ENCODE measurements at places on chromosomes 12 and 14.
A peak's percentile ranks its signal among the peaks of the same experiment; 100 is the strongest.

GRCh38 chr12:14156606-14157005 is 175.2 kb upstream of the GRIN2B start:
- no peak for DNase-seq

DNA sequence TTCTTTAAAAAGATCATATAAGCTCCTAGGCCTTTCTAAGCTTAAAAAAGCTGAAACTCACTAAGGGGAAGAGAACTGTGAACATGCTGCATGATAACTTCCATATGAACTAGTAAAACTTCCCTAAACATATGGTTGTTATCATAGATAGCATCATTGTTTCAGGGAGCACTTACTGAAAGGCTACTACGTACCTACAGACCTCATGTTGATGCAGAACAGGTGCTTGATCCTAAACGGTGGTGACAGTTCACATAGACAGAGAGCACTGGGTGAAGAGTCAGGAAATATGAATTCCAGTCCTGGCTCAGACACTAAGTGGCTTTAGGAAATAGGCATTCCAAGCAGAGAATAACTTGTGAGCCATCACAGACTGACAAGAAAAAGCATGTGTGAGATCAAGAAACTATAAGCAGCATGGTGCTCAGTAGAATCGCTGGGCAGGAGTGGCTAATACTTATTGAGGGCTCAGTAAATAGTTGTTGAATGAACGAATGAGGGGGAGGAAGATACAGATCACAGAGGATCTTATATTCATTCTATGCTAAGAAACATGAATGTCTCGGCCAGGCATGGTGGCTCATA is 78.4 kb upstream of the NUDT4 start:
- DNase-seq: no peak

- DNase-seq: no peak
Observed at GRCh38 chr14:80768646-80769045, 172.9 kb downstream of the CEP128 start.

DNA sequence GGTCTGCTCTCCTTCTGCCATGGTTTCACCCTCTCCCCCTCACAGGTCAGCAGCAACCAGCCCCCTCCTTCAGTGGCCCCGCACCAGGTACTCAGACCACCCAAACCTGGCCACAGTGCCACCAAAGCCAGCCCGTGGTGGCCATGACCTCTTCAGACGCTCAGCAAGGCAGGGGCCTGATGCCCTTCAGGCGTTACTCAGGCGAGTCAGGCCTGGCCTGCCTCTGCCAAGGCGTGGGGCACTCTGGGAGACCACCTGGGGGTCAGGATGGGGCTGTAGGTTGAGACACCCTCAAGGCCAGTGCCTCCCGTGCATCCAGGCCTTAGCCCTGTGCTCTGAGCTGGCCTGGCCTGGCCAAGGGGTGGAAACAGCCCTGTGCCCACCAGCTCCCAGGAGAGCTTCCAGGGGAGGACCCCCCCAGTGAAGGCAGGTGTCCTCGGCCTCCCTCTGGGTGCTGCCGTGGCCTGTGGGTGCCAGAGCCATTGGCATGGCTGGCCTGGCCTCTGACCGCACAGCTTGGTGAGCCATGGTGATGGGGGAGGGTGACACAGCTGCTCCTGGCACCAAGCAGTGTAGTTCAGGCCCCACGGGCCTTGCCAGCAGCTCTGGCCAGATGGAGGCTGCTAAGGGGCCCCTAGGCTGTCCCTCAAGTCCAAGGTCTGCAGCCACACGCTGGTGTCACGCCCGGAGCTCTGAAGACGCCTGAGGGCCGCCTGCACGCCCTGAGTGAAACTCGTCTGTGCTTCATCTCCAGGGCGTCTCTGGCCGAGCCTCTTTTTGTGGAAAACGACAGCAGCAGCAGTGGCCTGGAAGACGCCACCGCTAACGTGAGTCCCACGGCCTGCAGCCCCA is 15.1 kb downstream of the XRCC3 start:
- DNase-seq: no peak

GRCh38 chr12:102958073-102958829 is 777 bp downstream of the ASCL1 start:
- DNase-seq: no peak

- DNase-seq: peak; percentile 72
Observed at GRCh38 chr12:123388177-123388950, 4.4 kb downstream of the KMT5A start.

DNA sequence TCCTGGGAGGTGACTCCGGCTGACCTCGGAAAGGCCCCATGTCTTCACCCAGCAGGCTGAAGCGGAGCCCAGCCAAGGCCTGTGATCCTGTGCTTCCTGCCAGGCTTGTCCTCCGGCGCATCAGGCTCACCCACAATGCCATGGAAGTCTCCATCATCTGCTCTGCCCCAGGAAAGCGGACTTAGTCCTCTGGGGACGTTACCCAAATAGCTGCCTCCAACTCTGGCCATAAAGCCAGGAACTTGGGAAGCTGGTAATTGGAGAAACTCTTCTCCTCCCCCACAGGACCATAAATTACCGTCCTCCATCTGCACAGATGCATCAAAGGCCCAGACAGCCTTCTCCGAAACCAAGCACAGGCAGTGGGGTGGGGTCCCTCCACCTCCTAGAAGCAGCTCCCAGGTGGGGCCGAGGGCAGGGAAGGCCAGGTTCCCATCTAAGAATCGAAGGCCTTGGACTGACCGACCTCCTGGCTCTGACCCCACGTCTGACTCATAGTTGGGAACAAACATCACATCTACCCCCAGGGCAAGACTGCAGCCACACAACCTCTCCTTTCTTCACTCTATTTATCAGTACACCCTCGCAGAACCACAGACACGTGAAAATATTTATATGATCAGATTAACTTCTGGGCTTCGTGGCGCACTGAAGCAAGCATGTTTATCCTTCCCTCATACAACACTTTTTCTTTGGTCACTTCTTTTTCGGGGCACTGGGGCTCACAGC is 56.4 kb downstream of the PITPNM2 start:
- no peak for DNase-seq

DNA sequence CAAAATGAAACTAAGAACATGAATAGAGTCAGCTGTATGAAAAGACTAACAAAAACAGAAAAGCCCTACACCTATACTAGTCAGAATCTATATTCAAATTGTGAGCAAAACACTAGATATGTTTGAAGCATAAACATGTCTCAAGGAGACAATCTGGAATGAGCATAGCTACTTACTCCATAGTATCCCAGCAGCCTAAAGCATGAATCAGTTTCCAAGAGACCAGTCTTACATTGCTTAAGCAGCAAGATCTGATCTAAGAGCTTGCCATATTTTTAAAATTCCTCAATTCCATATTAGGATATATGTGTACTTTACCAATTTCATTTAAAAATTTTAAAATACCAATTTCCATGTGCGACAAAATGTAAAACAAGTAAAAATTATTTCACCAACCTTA is 7.7 kb downstream of the CAPS2 start:
- DNase-seq: no peak

DNA sequence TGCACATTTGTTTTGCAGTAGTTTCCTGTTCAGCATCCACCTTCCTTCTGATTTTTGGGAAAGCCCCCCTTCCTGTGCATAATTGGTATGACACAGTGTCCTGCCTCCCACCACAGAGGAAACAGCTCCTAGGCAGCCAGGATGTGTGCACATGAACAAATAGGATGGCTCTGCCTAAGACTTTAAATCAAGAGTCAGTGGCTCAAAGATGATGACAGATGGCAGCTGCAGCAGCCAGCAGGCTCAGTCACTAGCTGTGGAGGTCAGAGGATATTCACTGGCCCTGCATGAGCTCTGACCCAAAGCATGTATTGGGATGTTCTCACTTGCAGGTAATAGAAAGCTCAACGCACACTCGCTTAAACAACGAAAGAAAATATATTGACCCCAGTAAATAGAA is 90.3 kb downstream of the KCNK10 start:
- no peak for DNase-seq

DNA sequence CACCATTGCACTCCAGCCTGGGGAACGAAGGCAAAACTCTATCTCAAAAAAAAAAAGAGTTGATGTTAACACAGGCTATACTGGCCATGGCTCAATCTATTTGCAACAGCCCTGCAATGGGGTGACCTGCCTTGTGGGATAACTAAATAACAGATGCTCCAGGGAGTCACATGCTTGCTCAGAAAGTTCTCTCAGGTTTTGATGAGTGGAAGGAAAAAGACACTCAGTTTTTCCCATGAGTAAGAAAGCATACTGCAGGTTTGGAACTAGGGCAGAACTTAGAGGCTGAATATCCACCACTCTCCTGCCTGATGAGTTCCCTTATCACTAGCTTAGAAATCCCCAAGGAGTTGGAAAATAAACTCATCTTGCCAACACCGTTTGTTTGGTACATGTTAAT is 16.9 kb downstream of the WSB2 start:
- no peak for DNase-seq

DNA sequence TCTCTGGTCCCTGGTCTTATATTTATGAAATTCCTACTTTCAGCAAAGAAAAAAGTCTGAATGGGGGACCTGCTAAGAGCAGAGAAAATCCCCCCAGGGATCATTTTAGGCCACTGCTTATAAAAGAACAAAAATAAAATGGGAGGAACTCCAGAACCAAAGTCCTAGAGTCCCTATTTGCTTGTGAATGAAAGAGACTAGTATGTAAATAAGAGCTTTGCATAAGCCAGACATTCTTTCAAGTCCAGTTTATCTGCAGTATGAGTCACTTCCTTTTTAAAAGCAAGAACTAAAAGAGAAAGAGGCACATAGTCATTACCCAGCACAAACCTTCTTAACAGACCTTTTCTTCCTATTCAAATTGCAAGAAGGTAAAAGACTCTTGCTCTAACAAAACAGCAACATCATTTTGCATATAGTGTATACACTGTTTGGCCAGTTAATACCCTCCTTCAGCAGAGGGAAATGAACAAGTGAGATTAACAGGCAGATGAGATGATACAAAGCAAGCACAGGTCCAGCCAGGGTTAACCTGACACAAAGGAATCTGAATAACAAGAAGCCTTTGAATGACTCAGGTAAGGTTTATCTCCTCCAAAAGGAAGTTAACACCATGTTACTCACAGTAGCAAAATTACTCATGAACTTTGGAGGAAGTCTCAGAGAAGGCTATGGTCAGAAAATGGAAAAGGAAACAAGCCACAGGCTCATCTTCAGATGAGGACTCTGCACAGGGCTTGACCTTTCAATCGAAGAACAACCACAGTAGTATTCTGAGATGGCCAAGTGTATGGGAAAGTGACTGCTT is 87.3 kb downstream of the PHLDA1 start:
- DNase-seq: peak; percentile 61

DNA sequence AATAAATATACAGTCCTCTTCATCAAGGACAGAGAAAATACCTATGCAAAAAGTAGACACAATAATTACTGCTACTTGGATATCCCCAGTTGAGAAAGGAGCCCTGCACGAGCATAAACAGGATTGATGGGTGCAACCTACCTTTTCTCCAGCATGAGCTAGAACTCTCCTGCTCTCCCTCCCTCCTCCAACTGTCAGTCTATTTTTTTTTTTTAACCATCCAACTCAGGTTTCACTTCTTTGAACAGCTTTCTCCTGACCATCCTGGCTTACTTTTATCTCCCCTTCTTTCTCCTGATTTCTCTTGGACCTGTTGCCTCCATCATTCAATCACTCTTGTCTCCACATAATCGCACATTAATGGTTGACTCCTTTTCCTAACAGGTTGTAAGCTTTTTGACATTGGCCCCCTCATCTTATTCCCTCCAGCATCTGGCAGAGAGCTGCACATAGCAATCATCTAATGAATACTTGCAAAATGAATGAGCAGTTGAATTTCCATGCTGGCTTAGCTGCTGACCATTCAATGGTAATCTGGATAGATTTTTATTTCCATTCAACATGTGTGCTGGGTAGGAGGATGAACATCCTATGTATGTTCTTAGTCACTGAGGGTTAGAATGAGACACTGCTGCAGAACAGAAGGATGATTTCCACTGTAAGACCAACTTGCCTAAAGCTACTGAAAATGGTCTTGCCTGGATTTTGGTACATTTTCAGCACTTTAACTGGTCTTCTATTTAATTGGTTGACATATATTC is 24.4 kb downstream of the MYBPC1 start:
- no peak for DNase-seq

- DNase-seq: no peak
Observed at GRCh38 chr14:80271389-80271788, 60.1 kb upstream of the DIO2 start.

DNA sequence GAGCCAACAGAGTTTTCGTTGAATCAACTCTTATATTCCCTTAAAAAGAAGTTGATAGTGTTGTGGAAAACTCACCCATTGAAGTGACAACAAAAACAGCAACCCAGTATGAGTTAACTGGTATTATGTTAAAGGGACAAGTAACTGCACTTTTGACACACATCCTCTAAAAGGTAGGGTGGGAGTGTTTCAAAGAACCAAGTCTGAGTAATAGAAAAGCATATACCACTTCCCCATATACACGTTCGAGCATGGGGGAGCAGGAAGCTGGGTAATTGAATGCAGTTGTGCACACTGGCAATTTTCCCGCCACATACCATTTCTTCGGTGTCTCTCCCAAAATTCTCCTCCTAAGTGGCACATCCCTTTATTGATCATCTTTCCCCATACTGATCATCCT is 31.5 kb downstream of the IFNG-AS1 start:
- DNase-seq: no peak

- DNase-seq: no peak
Observed at GRCh38 chr12:47725893-47726292, 603 bp upstream of the ENDOU start.

GRCh38 chr12:20375560-20375959 is 7.2 kb downstream of the PDE3A start:
- DNase-seq: no peak

DNA sequence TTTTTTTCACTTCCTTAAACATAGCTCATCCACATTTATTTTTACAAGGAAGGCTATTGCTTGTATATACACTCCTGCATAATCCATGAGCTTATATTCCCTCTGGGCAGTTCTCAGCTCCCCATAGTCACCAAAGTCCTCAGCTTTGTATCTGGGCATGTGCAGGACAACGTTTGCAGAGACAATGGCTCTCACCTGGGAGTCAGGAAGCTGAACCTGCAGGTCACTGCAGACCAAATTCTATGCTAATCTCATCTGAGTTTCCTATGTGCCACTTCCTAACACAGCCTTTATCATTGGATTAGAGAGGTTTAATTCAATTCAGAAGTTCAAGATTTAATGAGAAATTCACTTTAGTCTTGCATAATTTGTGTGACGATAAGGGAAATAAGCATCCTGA is 131.5 kb downstream of the KCNK10 start:
- DNase-seq: no peak

- no peak for DNase-seq
Observed at GRCh38 chr12:117363953-117364486, 2.6 kb upstream of the NOS1 start.

- DNase-seq: no peak
Observed at GRCh38 chr14:93707475-93707874, 80.8 kb downstream of the PRIMA1 start.

GRCh38 chr12:115998794-115999478 is 278.6 kb downstream of the MED13L start:
- no peak for DNase-seq

DNA sequence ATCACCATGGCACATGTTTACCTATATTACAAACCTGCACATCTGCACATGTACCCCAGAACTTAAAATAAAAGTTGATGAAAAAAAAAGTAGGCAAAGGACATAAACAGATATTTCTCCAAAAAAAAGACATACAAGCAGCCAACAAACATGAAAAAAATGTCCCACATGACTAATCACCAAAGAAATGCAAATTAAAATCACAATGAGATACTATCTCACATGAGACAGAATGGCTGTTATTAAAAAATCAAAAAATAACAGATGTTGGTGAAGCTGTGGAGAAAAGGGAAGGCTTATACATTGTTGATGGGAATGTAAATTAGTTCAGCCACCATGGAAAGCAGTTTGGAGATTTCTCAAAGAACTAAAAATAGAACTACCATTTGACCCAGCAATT is 68.0 kb upstream of the FAR2 start:
- no peak for DNase-seq

- DNase-seq: no peak
Observed at GRCh38 chr14:34246206-34246605, 215.8 kb downstream of the SPTSSA start.
